ENCODE measurements at places on chromosomes 7 and 10.

DNA sequence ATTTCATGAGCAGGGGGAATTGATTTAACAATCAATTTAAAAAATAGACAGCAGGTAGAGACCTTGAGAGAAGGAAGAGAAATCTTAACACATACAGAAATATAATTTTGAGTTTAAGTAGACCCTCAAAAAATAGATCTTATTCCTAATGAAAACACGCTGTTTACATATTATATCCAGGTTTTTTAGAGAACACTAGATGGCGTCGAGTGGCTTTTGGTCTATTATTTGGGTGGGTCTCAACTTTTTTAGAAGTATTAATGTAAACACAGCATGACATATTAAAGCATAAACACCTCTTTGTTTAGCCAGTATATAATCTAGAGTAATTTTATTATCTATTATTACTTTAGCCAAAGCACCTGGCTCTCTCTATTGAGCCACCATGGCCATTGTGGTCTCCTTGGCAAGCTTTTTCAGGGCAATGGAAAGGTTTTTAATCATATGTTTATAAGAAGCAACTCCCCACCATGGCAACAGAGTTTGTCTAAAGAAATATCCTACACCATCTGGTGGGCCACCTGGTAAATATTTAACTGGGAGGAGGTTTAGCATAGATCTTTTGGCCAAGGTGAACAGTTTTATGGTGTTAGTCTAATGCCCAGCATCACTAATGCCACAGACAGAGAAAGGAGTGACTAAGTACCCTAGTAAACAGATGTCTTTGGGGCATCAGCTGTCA lies 59.7 kb upstream of the PRSS1 start:
- no peak for DNase-seq

DNA sequence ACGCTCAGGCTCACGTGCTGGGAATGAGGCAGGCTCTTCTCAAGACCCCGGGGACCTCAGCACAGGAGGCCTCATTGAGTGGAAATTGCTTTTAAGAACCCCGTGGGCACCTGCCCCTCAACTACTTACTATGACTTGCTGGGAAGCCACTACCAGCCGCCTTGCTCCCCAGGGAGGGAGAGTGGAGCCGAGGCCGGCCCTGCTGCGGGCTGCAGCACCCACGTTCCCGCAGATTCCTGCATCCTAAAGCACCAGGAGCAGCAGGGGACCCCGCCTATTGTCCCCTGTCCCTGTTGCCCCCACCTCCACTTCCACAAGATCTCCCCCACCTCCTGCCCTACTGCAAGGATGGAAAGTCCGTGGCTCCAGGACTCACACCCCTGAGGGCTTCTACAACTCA lies 541.6 kb upstream of the PFKP start:
- DNase-seq, result no peak

- no peak for DNase-seq
Measured at GRCh38 chr7:70316745-70317144, 718.5 kb downstream of the AUTS2 start.

GRCh38 chr10:121352231-121352855 lies 245.9 kb downstream of the FGFR2 start:
- DNase-seq, result no peak

- DNase-seq, result peak; percentile 16
Measured at GRCh38 chr7:2082139-2082998, 150.4 kb downstream of the MAD1L1 start.

DNA sequence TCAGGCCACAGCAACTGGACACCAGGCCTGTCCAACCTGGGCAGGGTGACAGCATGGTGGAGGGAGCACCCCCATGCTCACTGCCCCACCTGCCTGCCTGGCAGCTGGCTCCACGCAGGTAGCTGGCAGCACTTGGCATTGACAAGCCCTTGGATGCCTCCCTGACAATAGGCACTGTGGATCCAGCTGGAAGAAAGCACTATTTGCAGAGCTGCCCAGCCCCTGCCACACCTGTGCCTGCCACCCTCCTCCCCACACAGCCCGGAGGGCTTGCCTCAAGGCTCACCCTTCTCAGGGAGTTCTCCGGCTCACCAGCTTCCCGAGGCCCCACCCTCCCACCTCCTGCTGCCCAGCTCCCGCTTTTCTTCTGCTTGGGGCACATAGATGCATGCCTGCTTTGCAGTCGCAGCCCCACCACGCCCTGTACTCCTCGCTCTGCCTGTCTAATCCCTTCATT lies 160.1 kb downstream of the NEURL1 start:
- no peak for DNase-seq

GRCh38 chr10:53006663-53007526 lies 234.3 kb upstream of the MBL2 start:
- no peak for DNase-seq

GRCh38 chr10:80164596-80164995 lies 32.1 kb downstream of the PLAC9 start:
- DNase-seq, result no peak

DNA sequence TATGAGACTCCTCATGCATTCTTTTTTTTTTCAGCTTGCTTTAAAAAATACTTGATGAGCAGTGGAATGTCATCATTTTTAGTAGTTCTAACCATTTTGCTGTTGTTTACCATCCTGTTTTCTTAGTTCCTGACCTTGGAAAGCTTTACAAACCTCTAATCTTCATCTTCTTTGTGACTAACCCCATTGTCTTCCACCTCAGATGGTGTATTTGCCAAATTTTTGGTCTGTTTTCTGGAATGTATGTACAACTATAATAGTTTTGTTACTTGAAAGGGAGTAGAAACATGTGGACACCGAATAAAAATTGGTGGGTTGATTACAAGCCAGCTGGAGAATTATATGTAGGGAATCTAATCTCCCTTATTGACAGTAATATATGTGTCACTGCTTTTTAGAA lies 172.7 kb downstream of the SND1 start:
- no peak for DNase-seq

DNA sequence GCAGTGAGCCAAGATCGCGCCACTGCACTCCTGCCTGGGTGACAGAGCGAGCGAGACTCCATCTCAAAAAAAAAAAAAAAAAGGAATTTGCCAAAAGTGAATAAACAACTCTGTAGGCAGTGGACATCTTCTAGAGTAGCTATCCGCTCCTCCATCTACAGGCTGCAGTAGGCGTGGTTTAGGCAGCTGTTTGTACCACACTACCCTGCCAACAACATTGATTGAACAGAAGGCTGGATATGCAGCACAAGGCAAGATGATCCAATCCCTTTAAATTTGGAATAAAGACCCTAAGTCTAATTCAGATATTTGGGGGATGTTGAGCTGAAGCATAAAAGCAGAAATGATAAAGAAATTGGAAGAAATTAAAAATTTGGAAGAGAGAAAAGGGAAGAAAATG lies 141.6 kb downstream of the TES start:
- DNase-seq, result no peak

DNA sequence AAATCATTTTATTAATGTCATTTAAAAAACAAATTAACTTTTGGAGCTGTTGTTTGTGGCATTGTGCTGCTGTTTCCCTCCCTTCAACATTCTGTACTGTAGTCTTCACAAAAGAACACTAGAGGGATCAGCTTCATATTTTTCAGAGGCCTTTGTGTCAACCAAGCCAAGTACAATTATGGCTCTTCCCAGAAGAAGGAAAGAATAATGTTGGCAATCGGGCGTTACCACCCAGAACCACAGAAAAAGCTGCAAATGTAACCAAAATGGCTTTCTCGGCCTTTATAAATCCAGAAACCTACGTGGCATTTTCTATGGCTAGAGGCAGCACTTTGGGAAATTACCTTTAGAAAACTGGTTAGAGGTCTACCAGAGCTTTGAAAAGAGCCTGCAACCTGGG lies 98.8 kb upstream of the COL1A2 start:
- DNase-seq, result no peak

DNA sequence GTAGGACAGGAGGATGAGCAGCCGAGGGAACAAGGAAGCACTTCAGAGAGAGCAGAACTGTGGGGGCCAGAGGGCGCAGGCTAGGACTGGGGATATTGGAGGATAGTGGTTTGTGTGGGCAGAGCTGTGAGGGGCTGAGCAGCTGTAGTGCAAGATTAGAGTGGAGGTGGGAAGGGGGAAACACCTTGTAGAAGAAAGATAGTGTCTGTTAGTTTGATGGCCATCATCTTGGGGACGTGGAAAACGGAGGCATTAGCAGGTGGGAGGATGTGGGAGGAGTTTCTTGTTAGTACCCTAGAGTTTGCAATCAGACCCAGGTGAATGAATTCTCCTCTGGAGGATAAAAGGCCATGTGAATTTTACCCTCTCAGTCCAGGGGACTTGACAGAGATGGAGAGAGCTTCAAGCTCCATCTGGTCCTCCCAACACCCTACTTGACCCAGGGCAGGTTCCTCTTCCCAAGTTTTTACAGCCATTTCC lies 34.0 kb downstream of the PRSS2 start:
- no peak for DNase-seq

- DNase-seq, result no peak
Measured at GRCh38 chr7:73871163-73872011, 10.4 kb downstream of the TMEM270 start.

DNA sequence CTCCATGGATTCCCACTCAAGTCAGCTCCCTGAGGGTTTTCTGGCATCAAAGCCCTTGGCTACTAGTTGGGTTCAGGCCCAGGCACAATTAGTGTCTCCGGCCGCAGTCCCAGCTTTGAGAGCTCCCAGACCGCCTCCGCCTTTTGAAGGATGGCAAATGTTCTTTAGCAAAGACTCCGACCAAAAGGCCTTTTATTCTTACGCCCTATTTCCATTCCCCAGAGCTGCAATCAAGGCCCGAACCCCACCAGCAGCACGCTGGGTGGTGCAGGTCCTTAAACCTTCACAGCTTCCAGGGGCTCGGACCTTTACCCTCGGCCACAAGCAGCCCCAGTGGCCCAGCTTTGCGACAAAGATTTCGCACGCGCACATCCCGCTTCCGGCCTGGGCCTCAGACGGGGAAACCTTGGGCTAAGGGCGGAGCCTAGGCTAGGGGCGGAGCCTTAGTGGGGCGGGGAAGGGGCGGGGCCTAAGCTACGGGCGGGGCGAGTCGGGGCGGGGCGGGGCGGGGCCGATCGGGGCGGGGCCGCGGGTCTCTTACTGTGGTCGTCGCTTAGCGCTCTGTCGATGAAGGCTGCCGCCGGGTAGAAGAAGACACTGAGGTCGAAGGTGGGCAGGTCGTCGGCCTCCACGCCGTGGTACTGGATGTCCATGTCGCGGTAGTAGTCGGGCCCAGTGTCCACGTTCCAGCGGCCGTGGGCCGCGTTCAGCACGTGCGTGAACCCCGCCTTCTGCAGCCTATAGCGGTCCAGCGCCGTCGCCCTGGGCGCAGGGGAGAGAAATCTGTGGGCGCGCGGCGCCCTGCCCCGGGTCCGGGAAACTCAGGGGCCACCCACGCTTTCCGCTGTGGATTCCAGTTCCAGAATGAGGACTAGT lies 68.0 kb upstream of the SAMD8 start:
- no peak for DNase-seq

- DNase-seq, result no peak
Measured at GRCh38 chr7:119594956-119595355, 678.0 kb upstream of the KCND2 start.

- peak; percentile 22 for DNase-seq
Measured at GRCh38 chr7:101816595-101817470, 593 bp upstream of the CUX1 start.

- peak; percentile 56 for DNase-seq
Measured at GRCh38 chr10:97016728-97017473, 168.9 kb downstream of the SLIT1 start.

- DNase-seq, result no peak
Measured at GRCh38 chr7:118104812-118105441, 79.0 kb upstream of the LSM8 start.

GRCh38 chr10:34275626-34276130 lies 539.4 kb downstream of the PARD3 start:
- DNase-seq, result no peak

DNA sequence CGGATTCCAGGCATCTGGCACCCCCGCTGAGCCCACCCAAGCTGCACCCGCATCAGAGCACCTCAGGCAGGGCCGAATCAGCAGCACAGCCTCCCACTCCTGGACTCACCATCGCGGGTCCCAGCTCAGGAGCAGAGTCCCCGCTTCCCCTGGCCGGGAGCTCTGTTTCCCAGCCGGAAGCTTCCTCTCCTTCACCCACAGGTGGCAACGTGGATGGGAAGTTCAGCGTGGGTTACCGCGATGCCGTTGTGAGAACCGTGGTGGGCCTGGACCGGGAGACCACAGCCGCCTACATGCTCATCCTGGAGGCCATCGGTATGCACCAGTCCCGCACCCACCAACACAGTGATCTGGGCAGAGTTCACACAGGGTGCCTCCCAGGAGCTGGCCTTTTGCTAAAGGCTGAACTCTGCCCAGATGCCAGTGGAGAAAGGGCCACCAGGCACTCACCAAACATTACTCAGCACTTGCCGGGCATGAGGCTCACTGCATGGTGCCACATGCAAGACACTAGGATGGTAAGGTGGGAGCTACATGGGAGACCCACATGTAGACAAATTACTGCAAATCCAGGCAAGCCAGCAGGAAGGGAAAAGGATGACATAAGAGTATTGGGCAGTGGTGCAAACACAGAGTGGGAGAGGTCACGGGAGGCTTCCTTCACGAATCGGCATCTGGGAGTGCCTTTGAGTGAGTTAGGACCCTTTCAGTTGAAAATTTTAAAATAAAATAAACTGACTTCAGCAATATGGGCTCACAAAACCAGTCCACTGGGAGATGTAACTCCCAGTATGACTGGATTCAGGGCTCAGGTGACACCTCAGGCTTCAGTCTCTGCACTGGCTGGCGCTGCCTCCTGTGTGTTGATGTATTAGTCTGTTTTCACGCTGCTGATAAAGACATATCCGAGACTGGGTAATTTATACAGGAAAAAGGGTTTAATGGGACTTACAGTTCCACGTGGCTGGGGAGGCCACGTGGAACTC lies 10.4 kb downstream of the C10orf105 start:
- DNase-seq, result no peak

GRCh38 chr10:86392723-86393094 lies 26.1 kb upstream of the GRID1 start:
- no peak for DNase-seq

DNA sequence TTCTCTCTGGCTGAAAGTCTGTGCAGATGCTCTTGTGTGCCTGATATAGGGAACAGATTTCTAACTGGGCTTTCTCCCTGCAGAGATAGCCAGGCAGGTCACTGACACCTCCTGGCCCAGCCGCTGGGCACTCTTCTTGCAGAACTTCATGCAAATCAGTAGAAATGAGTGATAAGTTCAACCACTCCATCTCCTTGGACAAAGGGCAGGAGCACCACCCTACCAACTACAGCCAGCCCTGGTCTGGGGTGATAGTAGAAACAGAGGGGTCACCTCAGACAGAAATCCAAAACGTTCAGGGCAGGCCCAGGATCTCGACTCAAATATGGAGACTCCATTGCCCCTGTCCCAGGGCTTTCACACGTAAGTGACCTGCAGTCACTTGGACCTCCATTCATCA lies 917.8 kb upstream of the ZNF722 start:
- DNase-seq, result no peak

- no peak for DNase-seq
Measured at GRCh38 chr7:32670110-32671025, 175.1 kb downstream of the AVL9 start.

- DNase-seq, result no peak
Measured at GRCh38 chr7:140260352-140261104, 83.7 kb upstream of the KDM7A start.

DNA sequence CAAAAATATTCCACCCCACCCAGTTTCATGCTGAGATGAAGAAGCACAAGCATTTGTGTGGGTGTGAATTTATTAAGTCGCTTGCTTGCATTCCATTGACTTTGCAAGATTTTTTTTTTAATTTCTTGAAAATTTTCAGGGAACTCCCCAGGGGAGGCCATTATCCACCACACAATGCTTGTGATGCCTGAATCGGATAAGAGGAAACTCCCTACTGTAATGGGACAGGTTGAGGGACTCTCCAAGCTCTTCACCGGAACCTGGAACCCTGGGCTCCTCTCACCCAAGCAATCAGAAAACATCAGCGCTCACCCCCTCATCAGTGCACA lies 153.6 kb upstream of the ZMIZ1 start:
- DNase-seq, result no peak

GRCh38 chr10:45368181-45368580 lies 5.8 kb upstream of the ALOX5 start:
- no peak for DNase-seq
